ENCODE measurements at places on chromosomes 6 and 20.

GRCh38 chr6:71386215-71386614, 97.6 kb downstream of the OGFRL1 start:
- DNase-seq = no peak

GRCh38 chr6:73885393-73885792, 189.4 kb downstream of the CD109 start:
- no peak for DNase-seq

DNA sequence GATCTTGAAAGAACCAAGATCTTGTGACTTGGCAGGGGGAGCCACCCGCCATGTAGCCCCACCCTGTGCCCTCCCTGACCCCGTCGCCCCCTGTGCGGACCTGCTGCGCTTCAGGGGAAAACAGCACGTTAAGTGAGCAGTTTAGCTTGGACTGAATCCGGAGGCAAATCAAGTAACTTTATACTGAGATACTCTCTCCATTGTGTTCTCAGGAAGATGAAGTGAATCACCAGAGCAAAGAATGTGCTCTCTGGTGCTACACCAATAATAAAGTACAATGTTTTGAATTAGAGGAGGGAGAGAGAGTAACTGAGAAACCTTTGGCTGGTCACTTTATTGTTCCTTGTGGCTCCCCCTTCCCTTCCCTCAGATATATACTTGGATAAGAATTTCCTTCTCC, 83.4 kb downstream of the TXNDC5 start:
- no peak for DNase-seq

DNA sequence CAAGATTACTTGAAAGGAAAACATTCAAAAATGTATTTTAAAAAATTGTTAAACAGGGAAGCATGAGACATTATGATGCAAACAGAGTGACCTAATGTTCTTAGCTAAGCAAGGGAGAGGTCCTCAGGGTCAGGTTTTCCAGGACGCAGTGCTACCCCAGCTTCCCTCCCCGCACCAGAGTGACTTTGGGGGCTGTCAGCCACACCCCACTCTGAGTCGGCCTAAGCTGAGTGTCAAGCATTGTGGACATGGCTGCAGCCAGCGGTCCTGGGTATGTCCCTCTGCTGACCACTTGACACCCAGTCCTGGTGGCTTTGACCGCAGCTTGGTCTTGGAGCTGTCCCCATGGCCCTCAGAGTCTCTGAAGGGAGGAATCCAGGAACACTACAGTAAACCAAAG, 54.9 kb upstream of the CD93 start:
- DNase-seq = no peak

DNA sequence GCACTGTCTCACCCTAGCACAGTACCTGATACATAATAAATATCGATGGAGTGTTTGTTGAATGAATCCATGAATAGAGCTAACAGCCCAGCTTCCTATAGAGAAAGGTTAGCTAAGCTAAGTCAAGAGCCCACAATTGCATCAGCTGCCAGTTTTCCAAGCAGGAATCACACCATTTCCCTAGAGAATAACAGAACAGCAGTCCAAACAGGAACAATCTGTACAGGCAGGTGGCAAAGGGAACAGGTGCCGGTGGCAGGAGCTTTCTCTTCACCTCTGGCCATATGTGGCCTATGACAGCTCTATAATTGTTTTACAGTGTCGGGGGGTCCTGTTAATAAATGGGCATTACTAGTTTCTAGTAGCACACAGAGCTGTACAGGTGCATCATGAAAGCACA, 38.8 kb downstream of the ISM1 start:
- DNase-seq = no peak

DNA sequence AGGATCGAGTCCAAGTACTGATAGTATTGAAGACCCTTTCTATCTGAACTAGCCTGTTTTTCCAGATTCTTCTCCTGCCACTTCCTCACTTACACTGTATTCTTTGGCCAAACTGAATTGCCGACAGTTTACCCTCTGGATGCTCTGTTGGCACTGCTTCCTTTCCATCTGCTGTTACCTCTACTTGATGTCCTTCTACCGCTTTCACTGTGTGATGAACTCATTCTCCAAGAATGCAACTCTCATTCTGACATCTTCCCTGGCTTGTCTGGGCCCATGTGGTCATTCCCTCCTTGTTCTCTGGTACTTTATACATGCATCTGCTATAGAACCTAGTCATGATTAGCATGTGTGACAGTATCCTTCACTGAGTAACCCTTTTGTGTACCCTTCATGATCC, 16.3 kb downstream of the RPRD1B start:
- DNase-seq = no peak

- DNase-seq = no peak
These were observed 217.3 kb upstream of the RREB1 start for GRCh38 chr6:6890400-6890858.

GRCh38 chr6:157143890-157144798, 179.2 kb downstream of the TMEM242 start:
- no peak for DNase-seq

GRCh38 chr6:1043458-1043836, 268.5 kb upstream of the FOXQ1 start:
- DNase-seq = no peak

All from stimulated activated CD4-positive, alpha-beta T cell treated with anti-CD3 and anti-CD28 coated beads, TNF-alpha, amount 100 ng/mL, for 48 hours (primary cell).